Pancreas (tissue), 10 donors: ENCODE measurements at places on chromosomes 13 and 19. TPM values are rescaled to one million over a fixed set of nuclear protein-coding genes. Genes with fewer than 3 reads are reported as not detected.

- DNase-seq: no peak
These were observed 3.8 kb downstream of the NPAS1 start for GRCh38 chr19:47023448-47023794.

GRCh38 chr19:4525563-4526002, 7.3 kb upstream of the PLIN4 start:
- DNase-seq: peak; percentile 54

- DNase-seq: no peak
These were observed 174.3 kb downstream of the PTPRS start for GRCh38 chr19:5166262-5166661.

The GIPR gene
- total RNA-seq: 2.6 TPM

DNA sequence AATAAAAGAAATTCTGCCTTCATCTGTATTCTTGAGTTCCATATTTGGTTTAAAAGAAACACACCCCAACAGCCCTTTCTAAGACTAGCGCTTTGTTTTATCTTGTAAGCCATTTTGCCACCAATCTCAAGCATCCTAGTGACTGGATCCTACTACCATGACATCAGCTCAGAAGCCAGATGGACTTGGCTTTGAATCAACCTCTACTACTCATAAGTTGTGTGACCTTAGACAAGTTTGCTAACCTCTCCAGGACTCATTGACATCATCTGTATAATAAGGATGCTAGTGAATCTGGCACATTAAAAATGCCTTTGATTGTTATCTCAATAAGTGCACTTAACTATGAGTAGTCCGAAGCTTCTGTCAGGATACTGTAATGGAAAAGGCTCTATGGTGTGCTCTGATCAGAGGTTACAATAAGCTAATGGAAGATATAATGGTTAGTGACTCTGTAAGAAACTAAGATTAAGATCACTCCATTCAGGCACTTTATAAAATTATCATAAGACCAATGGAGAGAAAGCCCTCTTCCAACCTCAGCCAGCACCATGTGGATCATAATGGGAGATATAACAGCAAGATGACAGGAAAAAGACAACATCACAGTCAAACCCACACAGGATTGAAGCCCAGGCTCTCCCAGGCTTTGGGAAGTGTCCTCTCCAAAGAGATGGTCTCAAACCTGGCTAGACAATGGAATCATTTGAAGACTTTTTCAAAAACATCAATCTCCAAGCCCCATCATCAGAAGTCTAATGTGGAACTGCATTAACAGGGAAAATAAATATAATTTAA, 180.6 kb upstream of the MIR17HG start:
- DNase-seq: no peak

DNA sequence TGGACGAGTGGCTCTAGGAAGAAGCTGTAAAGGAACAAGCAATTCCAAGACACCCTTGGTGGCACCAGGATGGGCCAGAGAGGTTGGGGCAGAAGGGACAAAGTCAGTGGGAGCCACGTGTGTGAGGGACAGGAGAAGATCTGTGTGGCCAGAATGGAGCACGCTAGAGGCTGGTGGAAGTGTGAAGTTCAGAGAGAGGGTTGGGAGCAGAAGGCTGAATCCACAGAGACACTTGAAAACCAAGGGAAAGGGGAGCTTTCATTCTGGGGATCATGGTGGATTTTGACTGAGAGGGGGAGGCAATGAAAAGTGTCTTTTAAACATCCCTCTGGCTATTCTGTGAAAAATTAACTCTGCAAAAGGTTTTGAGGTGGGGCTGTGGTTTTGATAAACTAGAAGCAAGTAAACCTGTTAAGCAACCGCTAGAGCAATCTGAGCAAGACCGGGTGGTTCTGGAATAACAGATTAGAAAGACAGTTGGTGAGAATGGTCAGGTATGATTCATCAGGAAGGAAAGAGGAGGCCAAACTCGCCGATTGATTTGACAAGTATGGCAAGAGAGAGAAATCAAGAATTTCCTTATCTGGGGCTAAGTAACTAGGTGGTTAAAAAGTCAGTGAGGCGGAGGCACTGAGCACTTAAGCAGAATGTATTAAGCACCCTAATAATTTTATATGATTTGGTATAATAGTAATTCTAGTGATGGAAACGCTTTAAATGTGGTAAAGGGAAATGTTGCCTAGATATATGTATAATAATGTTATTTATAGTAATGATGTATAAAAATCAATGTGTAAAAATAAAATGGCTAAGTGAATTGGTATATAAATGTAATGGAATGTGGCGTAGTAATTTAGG, 140.0 kb downstream of the MYO16 start:
- no peak for DNase-seq

- no peak for DNase-seq
These were observed 104.5 kb downstream of the URI1 start for GRCh38 chr19:30046522-30046921.

GRCh38 chr19:3033595-3034405, 4.7 kb upstream of the TLE2 start:
- no peak for DNase-seq

GRCh38 chr13:113964251-113964995, 9.5 kb downstream of the C13orf46 start:
- DNase-seq: no peak

The NCCRP1 gene
- total RNA-seq: 3.2 TPM

DNA sequence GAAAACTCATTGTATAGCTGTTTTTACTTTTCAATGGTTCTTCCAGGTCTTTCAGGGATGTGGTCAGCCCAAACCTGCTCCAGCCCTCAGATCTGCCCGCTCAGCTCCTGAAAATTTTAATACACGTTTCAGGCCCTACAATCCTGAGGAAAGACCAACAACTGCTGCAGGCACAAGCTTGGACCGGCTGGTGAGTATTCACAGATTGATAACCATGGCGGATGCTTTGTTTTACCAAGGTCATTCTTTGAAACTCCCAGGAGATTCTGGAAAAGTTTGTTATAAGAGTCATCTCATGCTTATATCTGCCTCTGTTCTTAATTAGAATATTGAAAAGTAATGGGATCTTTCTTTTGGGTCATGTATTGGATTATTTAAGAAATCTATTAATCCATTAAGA, 173.5 kb downstream of the DCT start:
- no peak for DNase-seq

DNA sequence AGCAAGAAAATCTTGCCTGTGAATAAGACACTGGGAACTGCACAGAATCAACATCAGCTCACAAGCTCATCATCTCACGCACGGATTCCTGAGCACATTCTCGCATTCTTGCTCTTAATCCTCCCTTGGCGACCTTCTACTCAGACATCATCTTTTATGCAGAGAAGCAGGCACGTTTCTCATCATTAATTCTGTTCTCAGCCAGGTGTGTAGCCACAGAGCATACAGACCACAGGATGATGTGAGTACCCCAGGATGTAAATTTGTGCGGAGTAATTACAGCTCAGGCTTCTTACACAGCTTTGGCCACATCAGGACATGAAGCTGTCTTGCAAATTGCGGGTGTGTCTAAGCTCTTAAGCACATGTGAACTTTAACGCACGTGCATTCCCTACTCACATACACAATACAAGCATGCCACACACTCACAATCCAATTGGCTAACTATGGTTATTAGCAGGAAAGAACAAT, 36.5 kb upstream of the SACS start:
- DNase-seq: no peak

DNA sequence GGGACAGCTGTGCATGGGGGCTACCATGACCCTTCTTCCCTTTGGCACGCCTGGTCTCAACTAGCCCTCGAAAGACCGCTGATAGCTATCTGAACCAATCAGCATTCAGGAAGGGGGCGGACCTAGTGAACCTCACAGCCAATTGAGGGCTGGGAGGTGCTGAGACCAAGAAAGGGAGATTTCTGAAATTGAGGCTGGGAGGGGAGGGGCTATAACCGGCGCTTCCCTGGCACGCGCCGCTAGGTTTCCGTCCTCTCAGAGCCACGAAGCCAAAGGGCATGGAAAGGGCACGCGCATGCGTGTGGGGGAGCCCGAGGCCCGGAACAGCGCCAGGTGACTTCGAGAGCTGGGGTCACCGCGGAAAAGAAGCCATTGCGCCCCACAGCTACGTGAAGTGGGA, 4.2 kb upstream of the PAFAH1B3 start:
- no peak for DNase-seq

GRCh38 chr19:29532097-29532496, 6.3 kb downstream of the VSTM2B start:
- DNase-seq: no peak

The MCF2L gene
- total RNA-seq: 16.0 TPM
